Nephron progenitor cell (in vitro differentiated cells): ENCODE measurements at places on chromosomes 7 and 10.

GRCh38 chr7:157357129-157358040 is 20.6 kb downstream of the DNAJB6 start:
- no peak for DNase-seq

- no peak for DNase-seq
Measured at GRCh38 chr10:6516929-6517284, 63.2 kb downstream of the PRKCQ start.

GRCh38 chr7:129493555-129493954 is 8.8 kb upstream of the SMKR1 start:
- no peak for DNase-seq

DNA sequence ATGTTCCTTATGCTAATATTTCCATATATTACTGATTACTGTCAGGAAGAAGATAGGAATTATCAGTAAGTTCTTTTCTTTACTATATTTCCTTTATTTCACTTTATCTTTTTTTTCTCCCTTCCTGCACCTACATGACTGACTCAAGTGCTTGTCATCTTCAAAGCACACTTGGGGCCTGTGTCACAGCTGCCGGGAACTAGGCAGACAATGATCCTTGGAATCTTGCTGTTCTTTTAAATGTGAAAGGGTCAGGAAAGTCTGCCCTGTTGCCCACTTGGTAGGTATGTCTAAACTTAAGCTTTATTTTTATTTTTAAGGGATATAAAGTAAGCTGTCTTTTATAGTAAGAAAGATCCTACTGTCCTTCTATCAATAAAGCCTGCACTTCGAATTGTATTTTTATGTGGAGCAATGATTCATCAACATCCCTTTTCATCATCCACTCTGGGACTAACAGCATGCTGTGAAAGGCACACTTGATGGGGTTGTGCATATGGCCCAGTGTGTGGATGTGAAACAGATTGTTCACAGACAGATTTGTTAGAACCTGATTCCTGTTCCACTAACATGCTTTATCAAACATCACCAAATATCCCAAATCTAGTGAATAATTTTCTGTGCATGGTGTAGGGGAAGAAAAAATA is 556.9 kb downstream of the DNAJB9 start:
- no peak for DNase-seq

- DNase-seq: no peak
Measured at GRCh38 chr10:74486659-74487058, 335.6 kb downstream of the ADK start.

GRCh38 chr7:155380221-155380861 is 77.6 kb upstream of the EN2 start:
- DNase-seq: peak; percentile 84

GRCh38 chr7:85011127-85011526 is 175.7 kb downstream of the SEMA3D start:
- DNase-seq: no peak

DNA sequence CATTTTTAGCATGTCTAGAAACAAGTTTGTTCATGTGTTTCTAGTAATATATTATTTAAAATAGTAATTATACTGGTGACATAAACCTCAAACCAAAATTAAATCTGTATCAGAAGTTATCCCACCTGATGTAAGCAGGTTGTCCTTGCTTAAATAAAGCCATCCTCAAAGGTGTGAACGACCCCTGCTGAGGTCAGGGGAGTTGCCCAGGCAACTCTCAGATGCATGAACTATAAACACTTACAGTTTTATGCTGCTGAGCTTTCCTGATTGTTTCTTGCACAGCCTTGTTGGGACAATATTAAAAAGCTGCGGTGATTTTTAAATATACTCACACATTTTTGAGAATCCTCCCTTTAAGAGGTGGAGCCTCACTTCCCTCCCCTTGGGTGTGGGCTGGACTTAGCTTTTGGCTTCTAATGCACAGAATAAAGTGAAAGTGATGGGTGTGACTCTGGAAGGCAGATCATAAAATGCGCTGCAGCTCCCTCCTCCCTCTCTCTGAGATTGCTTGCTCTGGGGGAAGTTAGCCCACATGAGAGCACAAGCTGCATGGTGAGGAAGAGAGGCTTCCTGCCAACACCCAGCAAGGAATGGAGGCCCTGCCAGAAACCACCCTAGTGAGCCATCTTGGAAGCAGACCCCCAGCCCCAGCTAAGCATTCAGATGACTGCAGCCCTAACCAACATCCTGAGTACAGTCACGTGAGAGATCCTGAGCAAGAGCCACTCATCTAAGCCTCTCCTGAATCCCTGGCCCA is 152.7 kb downstream of the SKIDA1 start:
- DNase-seq: no peak

GRCh38 chr10:44607116-44607515 is 222.2 kb upstream of the CXCL12 start:
- DNase-seq: no peak

DNA sequence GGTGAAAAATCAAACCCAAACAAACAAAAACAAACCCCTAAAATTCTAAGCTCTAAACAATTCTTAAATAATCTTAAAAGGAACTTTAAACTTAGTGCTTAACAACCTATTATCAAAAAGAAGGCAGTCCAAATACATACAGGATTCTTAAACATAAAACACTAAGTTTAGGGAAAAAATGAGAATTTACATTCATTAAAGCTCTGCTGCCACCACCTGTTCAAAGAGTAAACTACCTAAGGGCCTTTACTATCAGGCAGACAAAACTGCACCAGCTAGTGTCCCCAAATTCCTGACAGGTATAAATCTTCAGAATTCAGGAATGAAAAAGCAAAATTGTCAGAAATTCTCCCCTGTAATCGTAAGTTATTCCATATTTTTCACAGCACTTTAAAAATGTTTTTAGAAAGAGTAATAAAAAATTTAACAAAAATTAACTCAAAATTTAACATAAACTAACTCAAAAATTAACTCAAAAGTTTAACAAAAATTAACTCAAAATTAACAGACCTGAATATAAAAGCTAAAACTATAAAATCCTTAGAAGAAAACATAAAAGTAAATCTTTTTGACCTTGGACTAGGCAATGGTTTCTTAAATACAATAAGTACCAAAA is 55.1 kb downstream of the PDZD8 start:
- DNase-seq: peak; percentile 4

DNA sequence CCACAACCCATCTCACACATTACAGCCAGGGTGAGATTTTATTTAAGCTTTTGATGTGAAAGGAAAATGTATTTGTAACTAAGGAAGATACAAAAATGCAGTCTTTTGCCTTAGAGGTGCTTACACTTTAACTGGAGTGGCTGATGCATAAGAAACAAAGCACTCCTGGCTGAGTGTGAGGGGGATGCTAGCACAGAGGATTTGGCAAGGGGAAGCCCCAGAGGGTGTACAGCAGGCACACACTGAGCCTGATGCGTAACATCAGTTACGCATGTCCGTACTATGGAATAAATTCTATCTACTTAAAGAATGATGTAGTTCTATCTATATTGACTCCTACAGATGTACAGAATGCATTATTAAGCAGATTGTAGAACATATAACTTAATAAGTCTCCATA is 17.8 kb downstream of the GIMAP8 start:
- no peak for DNase-seq

GRCh38 chr10:133128126-133129070 is 31.6 kb upstream of the KNDC1 start:
- no peak for DNase-seq

DNA sequence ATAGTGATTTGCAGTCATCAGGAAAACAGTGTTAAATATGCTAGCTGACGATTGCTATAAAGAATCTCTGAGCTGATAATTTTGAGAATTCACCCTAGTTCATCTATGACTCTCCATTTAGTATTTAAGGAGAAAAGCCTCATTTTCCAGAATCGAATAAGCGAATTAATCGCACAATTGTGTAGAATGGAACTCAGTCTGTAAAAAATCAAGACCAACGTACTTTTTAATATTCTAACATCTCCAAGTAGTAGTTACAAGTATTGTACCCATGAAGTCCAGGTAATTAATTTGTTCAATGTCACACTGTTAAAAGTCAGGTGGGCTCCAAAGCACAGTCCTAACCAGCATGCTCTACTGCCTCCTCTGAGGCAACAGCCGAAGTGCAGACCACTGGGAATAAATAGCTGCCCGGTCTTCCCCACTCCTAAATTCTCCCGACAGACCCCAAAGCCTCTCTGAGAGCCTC is 380 bp upstream of the AGBL3 start:
- no peak for DNase-seq

DNA sequence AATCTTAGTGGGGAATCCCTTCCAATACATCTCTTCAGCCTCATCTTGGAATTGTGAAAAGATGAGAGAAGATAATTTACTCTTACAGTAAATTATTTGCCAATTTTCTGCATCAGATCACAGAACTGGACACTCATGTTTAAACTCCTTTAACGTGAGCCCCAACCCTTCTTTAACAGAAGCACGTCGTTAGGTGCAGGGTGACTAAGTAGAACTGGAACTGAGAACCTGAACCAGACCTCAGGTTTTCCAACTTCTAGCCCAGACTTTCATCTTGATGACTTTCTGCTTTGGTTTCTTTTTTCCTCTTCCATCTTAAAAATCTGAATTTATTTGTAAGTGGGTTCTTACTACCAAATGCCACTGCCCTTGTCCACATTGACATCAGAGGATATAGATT is 57.2 kb upstream of the LYZL2 start:
- DNase-seq: no peak

GRCh38 chr10:106992055-106992454 is 172.5 kb downstream of the SORCS1 start:
- no peak for DNase-seq

DNA sequence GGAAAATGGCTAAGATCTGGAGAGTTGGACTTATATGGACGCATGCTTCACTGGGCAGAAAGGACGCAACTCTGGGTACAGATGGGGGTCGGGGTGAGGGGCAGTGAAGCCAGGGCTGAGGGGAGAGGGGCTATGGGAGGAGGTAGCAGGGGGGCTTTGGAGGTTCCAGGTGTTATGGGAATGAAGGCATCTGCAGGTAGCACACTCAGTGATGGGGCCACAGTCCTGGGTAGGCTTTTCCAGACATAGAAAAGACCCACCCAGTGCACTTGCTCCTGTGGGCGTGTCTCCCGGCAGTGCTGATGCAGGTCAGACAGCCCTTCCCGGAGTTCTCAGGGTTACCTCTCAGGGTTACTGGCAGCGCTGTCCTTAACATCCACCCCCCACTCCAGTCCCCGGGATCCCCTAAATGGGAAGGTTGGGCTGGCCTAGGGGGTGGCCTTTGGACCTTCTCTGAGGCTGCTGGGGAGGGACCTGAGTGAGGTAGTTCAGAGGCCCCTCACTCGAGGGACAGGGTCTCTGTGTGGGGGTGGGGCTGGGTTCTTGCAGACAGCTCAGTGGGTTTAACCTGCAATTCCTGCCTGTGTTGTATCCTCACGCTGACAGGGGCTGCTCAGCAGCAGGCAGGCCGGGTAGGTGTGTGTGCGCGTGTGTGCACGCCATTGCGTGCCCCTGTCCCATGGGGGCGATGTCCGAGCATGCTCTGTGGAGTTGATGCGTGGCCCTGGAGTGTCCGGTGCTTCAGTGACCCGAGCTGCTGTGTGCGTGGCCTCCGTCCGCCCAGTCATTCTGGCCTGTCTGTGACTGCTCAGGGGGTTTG is 6.2 kb downstream of the ZYX start:
- DNase-seq: no peak

GRCh38 chr10:12479437-12479844 is 130.1 kb downstream of the CAMK1D start:
- DNase-seq: no peak

- DNase-seq: no peak
Measured at GRCh38 chr7:91710881-91711280, 169.6 kb downstream of the MTERF1 start.

- DNase-seq: no peak
Measured at GRCh38 chr7:137287651-137288258, 55.8 kb downstream of the PTN start.

DNA sequence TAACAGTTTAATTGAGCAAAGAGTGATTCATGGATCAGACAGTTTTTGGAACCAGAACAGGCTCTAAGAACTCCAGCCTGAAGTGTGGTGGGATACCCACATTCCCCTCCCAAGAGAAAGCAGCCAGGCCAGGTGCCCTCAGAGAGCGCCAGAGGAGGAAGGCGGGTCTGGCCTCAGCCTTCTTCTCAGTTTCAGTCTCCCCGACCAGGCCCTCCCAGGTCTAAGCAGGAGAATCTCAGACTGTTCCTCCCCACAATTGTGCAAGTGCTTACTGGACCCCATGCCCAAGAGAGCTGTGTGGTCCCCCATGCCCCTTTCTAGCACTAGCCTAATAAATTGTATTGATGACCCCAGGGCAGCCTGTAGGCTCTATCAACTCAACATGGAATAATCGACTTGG is 25.6 kb downstream of the PPIF start:
- DNase-seq: no peak

GRCh38 chr10:61698968-61699655 is 36.4 kb downstream of the CABCOCO1 start:
- no peak for DNase-seq

GRCh38 chr7:152341914-152342236 is 93.9 kb downstream of the KMT2C start:
- DNase-seq: no peak

DNA sequence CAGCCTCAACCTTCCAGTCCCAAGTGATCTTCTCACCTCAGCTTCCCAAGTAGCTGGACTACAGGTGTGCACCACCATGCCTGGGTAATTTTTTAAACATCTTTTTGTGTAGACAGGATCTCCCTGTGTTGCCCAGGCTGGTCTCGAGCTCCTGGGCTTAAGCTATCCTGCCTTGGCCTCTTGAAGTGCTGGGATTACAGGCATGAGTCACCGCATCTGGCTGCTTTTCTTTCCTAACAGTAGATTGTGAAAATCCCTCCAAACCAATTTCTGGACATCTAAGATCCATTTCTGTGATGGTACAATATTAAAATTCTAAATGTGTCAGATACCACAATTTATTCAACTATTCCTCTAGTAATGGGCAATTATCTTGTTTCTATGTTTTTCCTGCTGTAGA is 38.7 kb downstream of the RAB18 start:
- DNase-seq: no peak

DNA sequence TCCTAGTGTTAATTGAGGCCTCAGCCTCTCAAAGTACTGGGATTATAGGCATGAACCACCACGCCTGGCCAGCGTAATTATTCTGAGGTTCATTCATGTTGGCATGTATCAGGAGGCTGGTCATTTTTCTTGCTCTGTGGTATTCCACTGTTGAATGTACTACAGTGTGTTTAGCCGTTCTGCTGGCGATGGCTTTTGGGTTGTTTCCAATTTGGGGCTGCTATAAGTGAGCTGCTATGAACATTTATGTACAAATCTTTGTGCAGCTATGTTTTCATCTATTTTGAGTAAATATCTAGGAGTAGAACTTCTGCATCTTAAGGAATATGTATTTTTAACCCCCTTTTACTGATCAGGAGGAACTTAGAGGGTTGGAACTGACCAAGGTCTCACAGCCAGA is 145.8 kb downstream of the AUTS2 start:
- DNase-seq: no peak

- DNase-seq: no peak
Measured at GRCh38 chr10:60524541-60524940, 134.9 kb upstream of the ANK3 start.

DNA sequence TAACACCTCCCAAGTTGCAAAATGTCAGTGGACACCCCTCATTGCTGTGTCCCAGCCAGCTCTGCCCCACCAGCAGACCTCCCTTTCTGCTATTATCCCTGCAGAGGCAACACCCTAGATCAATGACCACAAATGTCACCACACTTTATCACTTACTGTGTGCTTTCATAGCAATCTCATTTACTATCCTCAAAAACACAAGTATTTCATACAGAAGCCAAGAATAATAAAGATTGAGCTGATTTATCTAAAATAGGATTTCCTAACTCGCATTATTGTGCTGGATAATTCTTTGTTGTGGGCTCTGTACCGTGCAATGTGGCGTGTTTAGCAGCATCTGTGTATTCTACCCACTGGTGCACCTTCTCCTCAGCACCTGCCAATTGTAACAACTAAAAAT is 13.2 kb upstream of the ABCB5 start:
- DNase-seq: peak; percentile 10
